ENCODE measurements at places on chromosomes 5 and 9. TPM values are rescaled to one million over a fixed set of nuclear protein-coding genes. Genes with fewer than 3 reads are reported as not detected.

DNA sequence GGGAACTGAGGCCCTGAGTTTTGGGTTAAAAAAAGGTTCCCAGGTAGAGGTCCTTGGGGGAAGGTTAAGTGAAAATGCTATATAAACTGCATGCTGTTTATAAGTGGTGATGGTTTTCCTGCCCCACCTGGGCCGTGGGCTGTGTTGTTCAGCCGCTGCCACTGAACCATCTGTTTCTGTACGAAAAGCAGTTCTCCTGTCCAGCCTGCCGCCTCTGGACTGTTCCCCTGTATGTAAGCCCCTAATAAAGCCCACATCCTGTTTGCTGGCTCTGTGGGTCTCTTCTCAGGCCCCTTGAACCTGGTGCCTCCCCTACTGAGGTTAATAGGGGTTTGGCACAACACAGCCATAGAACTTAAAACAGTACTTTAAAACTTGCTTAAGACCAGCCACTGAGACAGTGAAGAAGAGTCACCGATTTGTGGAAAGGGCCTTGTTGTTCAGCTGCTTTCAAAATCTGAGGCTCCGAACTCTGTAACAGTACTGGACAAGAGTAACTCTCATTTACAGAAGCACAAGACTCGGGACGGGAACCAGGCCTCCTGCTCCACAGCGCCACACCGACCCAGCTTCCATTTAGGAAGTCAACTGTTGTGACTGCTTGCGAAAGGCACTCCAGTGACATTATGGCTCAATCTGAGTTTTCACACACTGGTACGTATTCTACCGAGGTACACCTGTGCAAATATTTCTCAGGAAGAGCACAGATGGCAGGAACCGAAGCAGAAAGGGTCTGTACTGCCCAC, 192.5 kb downstream of the CDK5RAP2 start:
- H3K4me1 ChIP-seq: no peaks in the 10 kb centered on the region
- H3K27ac ChIP-seq: no peak overlapping the region
- H3K36me3 ChIP-seq: peaks cover 44% of the 10 kb centered on the region
- no peaks in the 10 kb centered on the region for H3K27me3 ChIP-seq
- no peak overlapping the region for H3K4me3 ChIP-seq

DNA sequence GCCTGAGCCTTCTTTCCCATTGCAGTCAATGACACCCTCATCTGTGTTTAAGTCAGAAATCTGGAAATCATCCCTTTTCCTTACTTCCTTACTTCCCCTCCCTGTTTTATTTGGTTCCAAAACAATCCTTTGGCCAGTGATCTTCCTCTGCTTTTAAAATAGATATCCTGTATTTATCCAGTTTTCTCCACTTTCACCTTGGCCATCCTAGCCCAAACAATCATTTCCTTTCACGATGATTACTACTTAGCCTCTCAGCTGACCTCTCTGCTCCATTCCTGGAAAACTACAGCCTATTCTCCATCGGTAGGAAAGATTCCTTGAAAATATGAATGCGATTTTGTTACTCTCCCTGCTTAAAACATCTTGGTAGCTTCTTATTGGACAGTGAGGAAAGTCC, 565.4 kb downstream of the TLR4 start:
- DNase-seq: no peak
- no peaks in the 10 kb centered on the region for H3K27me3 ChIP-seq
- H3K4me3 ChIP-seq: no peak overlapping the region
- no peaks in the 10 kb centered on the region for H3K36me3 ChIP-seq
- H3K27ac ChIP-seq: no peak overlapping the region
- H3K4me1 ChIP-seq: no peaks in the 10 kb centered on the region

DNA sequence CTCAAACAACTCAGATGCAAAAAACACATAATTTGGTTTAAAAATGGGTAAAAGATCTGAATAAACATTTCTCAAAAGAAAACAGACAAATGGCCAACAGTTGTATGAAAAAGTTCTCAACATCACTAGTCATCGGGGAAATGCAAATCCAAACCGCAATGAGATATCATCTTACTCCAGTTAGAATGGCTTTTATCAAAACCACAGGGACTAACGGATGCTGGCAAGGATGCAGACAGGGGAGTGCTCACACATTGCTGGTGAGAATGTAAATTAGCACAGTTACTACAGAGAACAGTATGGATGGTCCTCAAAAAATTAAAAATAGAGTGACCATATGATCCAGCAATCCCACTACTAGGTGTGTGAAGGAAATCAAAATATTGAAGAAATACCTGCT, 589.1 kb upstream of the ADAMTS16 start:
- no peaks in the 10 kb centered on the region for H3K27me3 ChIP-seq
- H3K4me3 ChIP-seq: no peak overlapping the region

DNA sequence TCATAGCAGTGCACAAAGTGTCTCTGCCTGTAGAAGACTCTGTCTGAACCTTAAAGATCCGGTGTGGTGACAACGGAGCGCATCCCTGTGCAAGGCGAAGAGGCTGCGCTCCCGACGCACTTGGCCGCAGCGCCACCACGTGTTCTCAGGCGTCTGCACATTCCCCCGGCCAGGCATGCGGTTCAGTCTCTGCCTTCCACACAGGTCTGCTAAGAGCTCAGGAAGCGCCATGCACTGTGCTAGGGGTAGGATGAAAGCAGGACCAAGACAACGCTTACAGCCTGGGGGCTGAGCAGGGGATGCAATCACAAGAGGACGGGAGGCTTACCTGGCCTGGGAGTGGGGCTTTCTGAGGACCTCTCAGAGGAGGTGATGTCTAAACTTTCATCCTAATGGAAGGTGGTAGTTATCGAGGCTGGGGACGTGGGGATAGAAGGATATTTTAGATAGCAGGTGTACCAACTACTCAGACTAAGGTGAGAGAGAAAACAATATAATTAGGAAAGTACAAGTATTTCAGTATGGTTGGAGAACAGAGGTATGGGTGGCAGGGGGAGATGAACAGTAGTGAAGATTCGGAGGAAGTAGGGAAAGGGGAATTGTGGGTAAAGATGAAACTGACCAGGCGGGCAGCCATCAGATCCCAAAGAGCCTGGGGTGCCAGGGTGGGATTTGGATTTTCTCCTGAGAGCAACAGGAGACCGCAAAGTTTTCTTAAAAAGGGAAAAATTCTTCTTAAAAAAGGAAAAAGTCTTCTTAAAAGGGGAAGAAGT, 13.3 kb downstream of the CAPSL start:
- DNase-seq: peak; percentile 87
- H3K27me3 ChIP-seq: peaks cover 2% of the 10 kb centered on the region
- no peak overlapping the region for H3K27ac ChIP-seq
- peaks cover 13% of the 10 kb centered on the region for H3K4me1 ChIP-seq

GRCh38 chr5:83034528-83035207, 42.5 kb downstream of the TMEM167A start:
- no peak for DNase-seq
- H3K4me3 ChIP-seq: no peak overlapping the region
- no peaks in the 10 kb centered on the region for H3K27me3 ChIP-seq
- no peak overlapping the region for H3K27ac ChIP-seq
- H3K4me1 ChIP-seq: no peaks in the 10 kb centered on the region
- no peaks in the 10 kb centered on the region for H3K36me3 ChIP-seq

DNA sequence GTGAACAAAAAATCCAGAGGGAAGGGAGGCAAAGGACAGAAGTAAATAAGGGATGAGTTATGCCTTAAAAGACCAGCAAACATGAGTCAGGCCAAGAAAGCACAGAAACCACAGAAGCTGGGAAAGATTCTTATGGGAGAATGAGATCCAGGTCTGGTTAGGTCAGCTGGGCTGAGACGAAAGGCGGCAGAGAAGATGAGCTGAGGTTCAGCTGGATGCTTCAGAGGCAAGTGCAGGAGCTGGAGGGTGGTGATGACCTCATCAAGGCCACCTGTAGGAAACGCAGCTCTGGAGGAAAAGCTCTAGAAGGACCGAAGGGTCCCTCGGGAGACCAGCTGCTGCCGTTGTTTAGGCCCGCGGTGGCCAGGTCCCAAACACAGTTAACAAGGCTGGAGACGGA, 152.0 kb downstream of the MYO10 start:
- no peak overlapping the region for H3K27ac ChIP-seq
- peak overlapping the region; percentile 42 for H3K4me3 ChIP-seq
- H3K36me3 ChIP-seq: no peaks in the 10 kb centered on the region
- no peak for DNase-seq
- H3K4me1 ChIP-seq: peaks cover 5% of the 10 kb centered on the region

GRCh38 chr5:52822437-52822836, 34.7 kb downstream of the ITGA1 start:
- no peak for DNase-seq
- H3K27me3 ChIP-seq: peaks cover 3% of the 10 kb centered on the region
- no peaks in the 10 kb centered on the region for H3K36me3 ChIP-seq
- H3K4me1 ChIP-seq: no peaks in the 10 kb centered on the region
- no peak overlapping the region for H3K27ac ChIP-seq

DNA sequence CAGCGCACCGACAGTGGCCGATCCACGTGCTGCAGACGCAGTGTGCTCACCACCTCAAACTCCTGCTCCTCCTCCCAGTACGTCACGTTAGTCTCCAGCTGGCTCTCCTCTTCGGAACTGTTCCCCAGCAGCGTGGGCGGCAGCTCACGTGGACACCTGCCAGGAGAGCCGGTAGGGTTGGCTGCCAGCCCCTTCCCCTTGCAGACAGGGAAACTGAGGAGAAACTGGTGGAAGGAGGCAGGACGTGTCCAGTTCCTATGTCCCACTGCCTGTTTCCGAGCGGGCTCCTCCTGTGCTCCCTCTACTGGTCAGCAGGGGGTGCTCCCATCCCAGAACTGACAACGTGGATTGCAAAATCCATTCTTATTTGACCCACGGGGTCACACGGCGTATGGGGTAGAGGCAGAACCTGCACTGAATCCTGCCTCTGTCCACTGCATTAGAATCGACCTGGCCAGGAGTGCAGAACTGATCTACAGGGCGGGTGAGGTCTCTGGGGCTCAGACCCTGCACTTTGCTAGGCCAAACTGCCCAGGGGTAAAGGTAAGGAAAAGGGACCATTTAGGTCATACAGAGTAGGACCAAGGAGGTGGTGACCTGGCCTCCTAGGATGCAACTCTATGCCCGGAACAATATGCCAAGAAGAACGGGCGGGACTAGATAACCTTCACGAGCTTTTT, 25.7 kb downstream of the PDGFRB start:
- no peak overlapping the region for H3K4me3 ChIP-seq
- H3K27ac ChIP-seq: no peak overlapping the region
- no peaks in the 10 kb centered on the region for H3K36me3 ChIP-seq

DNA sequence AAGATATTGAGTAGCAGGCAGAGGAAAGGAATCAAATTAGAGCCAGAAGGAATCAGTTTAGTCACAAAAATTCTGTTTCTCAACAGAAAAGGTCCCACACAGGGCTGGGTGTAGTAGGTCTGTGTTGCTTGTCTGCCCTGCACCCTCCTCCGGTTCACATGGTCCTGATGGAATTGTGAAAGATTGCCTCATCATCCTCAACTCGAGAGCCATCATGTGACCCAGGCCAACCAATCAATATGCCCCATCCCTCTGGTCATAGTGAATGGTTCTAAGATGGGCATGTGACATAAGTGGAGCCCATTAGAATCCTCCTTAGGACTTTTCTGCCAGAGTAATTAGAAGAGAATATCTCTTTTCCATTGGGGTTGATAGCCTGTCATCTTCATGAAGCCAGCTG, 56.7 kb upstream of the RAD23B start:
- H3K4me3 ChIP-seq: no peak overlapping the region
- H3K4me1 ChIP-seq: no peaks in the 10 kb centered on the region
- DNase-seq: no peak
- H3K27ac ChIP-seq: no peak overlapping the region
- H3K27me3 ChIP-seq: peaks cover 12% of the 10 kb centered on the region
- H3K36me3 ChIP-seq: no peaks in the 10 kb centered on the region

- no peaks in the 10 kb centered on the region for H3K4me1 ChIP-seq
- no peak for DNase-seq
- H3K27ac ChIP-seq: no peak overlapping the region
- H3K27me3 ChIP-seq: no peaks in the 10 kb centered on the region
- no peak overlapping the region for H3K4me3 ChIP-seq
These were observed 19.7 kb upstream of the CPLX2 start for GRCh38 chr5:175851727-175852126.

- no peaks in the 10 kb centered on the region for H3K27me3 ChIP-seq
- no peak overlapping the region for H3K4me3 ChIP-seq
- H3K27ac ChIP-seq: no peak overlapping the region
- H3K36me3 ChIP-seq: no peaks in the 10 kb centered on the region
- no peaks in the 10 kb centered on the region for H3K4me1 ChIP-seq
- no peak for DNase-seq
These were observed 12.2 kb downstream of the CXXC5 start for GRCh38 chr5:139660105-139660922.

DNA sequence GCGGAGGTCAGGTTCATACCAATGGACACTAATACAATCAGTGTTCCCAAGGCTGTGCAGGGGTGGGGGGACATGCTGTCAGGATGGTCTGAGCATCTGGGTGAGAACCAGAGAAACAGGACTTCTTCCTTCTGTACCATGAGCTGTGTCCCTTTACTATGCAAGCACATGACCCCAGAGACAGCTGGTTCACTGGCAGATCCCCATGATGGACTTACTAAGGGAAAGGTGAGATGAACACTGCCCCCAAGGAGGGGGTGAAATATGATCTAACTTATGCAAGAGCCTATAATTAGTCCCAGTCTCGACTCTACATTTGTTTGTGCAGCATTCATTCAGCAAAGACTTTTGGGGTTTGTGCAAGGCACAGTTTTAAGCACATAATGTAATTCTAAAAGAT, 91.4 kb downstream of the LIFR start:
- H3K27me3 ChIP-seq: peaks cover 18% of the 10 kb centered on the region
- no peak overlapping the region for H3K27ac ChIP-seq
- H3K4me1 ChIP-seq: no peaks in the 10 kb centered on the region
- no peak overlapping the region for H3K4me3 ChIP-seq
- no peaks in the 10 kb centered on the region for H3K36me3 ChIP-seq

DNA sequence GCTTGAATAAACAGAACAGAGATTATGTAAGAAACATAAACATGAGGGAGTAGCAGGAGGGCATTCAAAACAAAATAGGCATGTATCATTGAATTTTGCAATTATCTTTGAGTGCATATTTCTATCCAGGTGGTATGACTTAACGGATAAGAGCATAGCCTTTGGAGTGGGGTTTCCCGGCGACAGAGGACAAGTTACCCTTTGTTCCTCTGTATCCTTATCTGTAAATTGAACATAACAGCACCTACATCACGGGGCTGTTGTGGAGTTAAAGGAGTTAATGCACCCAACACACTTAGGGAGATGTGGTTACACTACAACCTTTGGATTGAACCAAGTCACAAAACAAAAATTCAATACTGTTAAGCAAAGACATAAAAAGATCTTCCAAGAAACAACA, 314.6 kb upstream of the KIF2A start:
- H3K36me3 ChIP-seq: no peaks in the 10 kb centered on the region
- H3K4me1 ChIP-seq: no peaks in the 10 kb centered on the region
- no peak overlapping the region for H3K4me3 ChIP-seq

The KCNT1 gene
- total RNA-seq: not detected

The HTR1A gene
- total RNA-seq: not detected

The HRH2 gene
- 7.0 TPM for total RNA-seq

The PFN3 gene
- total RNA-seq: not detected

The SHOC1 gene
- total RNA-seq: not detected

The GDA gene
- not detected for total RNA-seq

The GNPDA1 gene
- 7.7 TPM for total RNA-seq

The SLC45A2 gene
- total RNA-seq: not detected

Data from CD4-positive, CD25-positive, alpha-beta regulatory T cell (primary cell).